Stimulated activated CD4-positive, alpha-beta T cell treated with anti-CD3 and anti-CD28 coated beads, TNF-alpha, amount 100 ng/mL, for 4 hours (primary cell): ENCODE measurements at places on chromosomes 7 and 10.

GRCh38 chr10:131621784-131622624 is 278.8 kb upstream of the PPP2R2D start:
- no peak for DNase-seq

- DNase-seq, result no peak
Observed at GRCh38 chr10:21505711-21506278, 19.7 kb downstream of the SKIDA1 start.

- DNase-seq, result no peak
Observed at GRCh38 chr10:71278691-71279588, 40.1 kb upstream of the SLC29A3 start.

- no peak for DNase-seq
Observed at GRCh38 chr10:129888784-129889616, 75.1 kb downstream of the EBF3 start.

DNA sequence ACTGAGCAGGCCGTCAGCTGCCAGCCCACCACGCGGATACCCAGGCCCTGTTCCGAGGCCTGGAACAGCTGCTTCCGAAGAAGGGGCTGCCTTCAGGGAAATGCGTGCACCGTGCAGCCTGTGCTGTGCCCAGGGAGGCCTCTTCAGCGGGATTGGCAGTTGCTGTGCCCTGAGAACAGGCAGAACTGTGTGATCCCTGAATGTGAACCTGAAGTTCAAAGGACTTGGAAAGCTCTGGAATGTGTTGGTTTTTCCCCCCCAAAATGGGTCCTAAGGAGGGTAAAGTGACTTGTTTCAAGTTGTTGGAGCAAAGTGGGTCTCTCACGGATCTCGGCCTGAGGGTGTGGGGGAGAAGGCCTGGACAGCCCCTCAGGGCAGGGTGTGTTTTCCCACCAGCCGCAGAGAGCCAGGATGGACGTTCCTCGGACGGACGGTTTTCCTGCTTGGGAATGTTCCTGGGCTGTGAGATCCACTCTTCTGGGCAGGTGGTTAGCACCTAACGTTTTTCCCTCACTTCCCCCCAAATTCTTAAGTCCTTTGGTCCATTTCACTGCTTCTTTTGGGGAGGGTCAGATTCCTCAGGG is 2.1 kb downstream of the SPRN start:
- no peak for DNase-seq

- DNase-seq, result no peak
Observed at GRCh38 chr7:79548727-79549126, 95.3 kb upstream of the MAGI2 start.

GRCh38 chr7:127946847-127947246 is 84.4 kb downstream of the LRRC4 start:
- no peak for DNase-seq

DNA sequence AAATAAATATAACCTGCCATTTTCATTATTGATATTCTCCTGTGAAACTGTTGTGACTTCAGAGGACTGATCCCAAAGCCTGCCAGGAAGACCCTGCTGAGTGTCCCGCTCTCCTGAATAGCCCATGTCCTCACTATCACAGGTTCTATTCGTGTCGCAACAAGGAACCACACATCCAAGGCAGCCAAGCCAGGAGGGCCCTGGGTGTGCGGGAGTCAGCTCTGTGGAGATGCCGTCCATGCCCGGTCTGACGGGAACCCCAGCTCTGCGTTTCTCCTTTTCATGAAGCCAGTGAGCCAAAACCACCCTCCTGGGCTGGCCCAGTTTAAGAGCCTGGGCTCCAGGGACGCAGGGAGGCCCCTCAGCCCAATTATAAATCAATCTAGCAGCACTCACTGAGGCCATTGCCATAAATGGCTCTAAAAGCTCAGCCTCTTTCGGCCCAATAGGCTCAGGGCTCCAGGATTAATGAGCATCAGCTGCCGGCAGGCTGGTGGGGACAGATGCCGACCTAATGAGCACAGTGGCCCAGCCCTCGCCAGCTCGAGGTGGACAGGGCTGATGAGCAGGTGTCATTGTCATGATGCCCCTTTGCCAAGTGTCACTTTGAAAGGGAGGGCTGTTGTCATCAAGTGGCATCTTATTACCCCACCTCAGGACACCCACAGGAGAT is 177.9 kb downstream of the PLXNA4 start:
- no peak for DNase-seq

- no peak for DNase-seq
Observed at GRCh38 chr10:71746344-71747037, 26.8 kb downstream of the VSIR start.

- DNase-seq, result no peak
Observed at GRCh38 chr7:149879766-149880637, 6.2 kb downstream of the ATP6V0E2 start.

DNA sequence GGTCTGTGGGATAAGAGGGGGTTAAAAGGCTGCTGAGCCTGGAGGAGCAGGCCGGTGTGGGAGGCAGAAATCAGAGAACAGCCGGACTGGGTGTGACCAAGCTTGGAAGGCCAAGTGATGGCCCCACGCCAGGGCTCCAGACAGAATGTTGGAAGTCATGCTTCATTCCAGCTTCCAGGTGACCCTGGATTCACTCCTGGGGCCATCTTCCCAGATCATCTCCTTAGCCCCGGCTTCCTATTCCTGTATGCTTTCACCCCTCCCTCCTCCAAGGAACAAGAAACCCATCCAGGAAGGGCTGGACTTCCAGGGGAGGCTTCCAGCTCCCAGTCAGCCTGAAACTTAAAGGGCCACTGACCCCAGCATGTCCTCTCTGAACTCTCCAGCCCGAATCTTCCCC is 1.0 kb downstream of the INMT start:
- DNase-seq, result no peak

- no peak for DNase-seq
Observed at GRCh38 chr10:70169649-70170364, 507 bp downstream of the SAR1A start.

DNA sequence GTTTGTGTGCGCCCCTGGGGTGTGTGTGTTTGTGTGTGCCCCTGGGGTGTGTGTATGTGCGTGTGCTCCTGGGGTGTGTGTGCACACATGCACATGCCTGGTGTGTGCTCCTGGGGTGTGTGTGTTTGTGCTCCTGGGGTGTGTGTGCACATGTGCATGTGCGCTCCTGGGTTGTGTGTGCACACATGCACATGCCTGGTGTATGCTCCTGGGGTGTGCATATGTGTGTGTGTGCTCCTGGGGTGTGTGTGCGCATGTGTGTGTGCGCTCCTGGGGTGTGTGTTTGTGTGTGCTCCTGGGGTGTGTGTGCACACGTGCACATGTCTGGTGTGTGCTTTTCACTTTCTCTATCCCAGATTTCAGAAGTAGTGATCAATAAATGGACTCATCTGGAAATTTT is 321.0 kb downstream of the WDR37 start:
- DNase-seq, result no peak

GRCh38 chr10:90787393-90788198 is 70.2 kb downstream of the HTR7 start:
- no peak for DNase-seq

GRCh38 chr10:51008346-51008745 is 65.9 kb upstream of the PRKG1 start:
- no peak for DNase-seq
